ENCODE measurements at places on chromosomes 1 and 21.

GRCh38 chr1:115465802-115466363 is 127.8 kb upstream of the NGF start:
- H3K4me3 ChIP-seq, result no peak overlapping the region
- H3K27ac ChIP-seq, result no peak overlapping the region
- no peaks in the 10 kb centered on the region for H3K36me3 ChIP-seq
- H3K27me3 ChIP-seq, result no peaks in the 10 kb centered on the region
- DNase-seq, result no peak

DNA sequence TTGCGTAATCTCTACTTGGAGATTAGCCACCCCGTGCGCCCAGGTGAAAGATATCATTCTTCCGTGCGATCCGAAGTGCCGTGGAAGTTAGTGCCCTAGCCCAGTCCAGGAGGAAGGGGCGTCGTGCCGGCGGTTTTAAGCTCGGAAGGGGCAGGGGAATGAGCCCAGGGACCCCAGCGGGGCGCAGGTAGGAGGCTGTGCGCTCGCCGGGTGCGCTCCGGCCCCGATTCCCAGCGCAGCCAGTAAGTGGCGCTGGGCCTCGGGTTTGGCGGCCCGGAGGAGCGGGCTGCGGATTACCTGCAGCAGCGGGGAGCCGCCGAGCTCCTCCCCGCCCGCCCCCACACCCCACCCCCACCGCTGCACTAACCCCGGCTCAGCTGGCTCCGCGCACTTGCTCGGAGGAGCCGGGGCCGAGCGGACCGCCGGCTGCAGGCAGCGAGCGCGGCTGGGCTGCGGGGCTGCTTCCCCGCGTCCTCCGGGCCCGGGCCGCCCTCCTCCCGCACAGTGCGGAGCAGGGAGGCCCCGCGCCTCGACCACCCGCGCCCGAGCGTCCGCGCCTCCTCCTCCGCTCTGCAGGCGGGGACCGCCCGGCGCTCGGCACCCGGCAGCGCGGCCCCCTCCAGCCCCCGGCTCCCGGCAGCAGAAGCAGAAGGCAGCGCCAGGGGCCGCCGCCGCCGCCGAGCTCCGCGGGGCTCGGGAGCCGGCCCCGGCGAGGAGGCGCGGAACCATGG is at the start of gene RYR2:
RYR2 (plus strand) TSS at position 390 of the 731 bp plus-strand sequence; CDS start at position 728, 338 bp downstream.
- no peaks in the 10 kb centered on the region for H3K36me3 ChIP-seq
- no peak within 1 kb of the TSS for H3K4me3 ChIP-seq
- H3K4me1 ChIP-seq, result no peaks in the 10 kb centered on the region
- no peak for DNase-seq
- H3K27ac ChIP-seq, result no peak within 1 kb of the TSS

DNA sequence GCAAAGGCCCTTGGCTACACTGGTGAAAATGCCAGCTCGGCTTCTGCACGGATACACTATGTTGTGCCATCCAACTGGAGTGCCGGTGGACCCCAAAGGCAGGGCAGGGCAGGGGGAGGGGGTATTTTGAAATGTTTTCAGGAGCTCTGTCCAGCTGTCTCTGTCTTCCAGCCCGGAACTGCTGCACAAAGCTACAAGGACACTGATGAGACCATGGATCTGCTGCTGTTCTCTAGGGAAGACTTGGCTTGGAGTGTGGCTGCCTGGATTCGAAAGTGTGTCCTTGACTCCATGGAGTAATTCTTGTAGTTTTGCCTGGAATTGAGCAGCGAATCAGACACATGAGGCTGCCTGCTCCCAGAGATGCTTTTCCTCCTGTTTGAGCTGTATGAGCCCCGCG is 42.4 kb downstream of the TTC39A start:
- H3K4me3 ChIP-seq, result no peak overlapping the region
- no peaks in the 10 kb centered on the region for H3K4me1 ChIP-seq
- no peaks in the 10 kb centered on the region for H3K36me3 ChIP-seq
- DNase-seq, result no peak
- H3K27ac ChIP-seq, result no peak overlapping the region

GRCh38 chr1:26097696-26098095 is 13.9 kb upstream of the PDIK1L start:
- no peak for DNase-seq
- no peak overlapping the region for H3K27ac ChIP-seq
- no peaks in the 10 kb centered on the region for H3K27me3 ChIP-seq
- H3K4me3 ChIP-seq, result no peak overlapping the region
- no peaks in the 10 kb centered on the region for H3K4me1 ChIP-seq
- H3K36me3 ChIP-seq, result no peaks in the 10 kb centered on the region

- no peak overlapping the region for H3K4me3 ChIP-seq
- H3K27me3 ChIP-seq, result no peaks in the 10 kb centered on the region
- no peak overlapping the region for H3K27ac ChIP-seq
- no peaks in the 10 kb centered on the region for H3K36me3 ChIP-seq
Observed at GRCh38 chr1:15989776-15990175, 13.9 kb upstream of the ZBTB17 start.

DNA sequence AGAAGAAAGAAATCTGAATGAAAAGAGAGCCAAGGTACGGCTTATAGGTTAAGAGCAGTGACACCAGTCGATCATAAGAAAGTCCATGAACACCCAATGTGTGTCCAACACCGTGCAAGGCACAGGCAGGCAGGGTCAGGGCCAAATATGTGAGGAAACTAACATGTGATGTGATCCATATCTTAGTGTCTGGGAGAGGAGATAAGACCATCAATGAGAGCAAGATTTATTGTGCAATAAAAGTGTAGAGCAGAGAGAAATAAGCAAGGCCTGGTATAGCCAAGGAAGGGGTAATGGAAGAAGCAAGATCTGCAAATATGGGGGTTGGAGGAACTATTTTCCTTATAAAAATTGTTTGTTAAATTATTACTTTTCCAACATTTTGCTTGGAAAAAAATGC is 198.8 kb downstream of the CRB1 start:
- no peaks in the 10 kb centered on the region for H3K4me1 ChIP-seq
- no peaks in the 10 kb centered on the region for H3K36me3 ChIP-seq
- H3K4me3 ChIP-seq, result no peak overlapping the region
- no peaks in the 10 kb centered on the region for H3K27me3 ChIP-seq
- H3K27ac ChIP-seq, result no peak overlapping the region

- no peak for DNase-seq
- H3K27me3 ChIP-seq, result no peaks in the 10 kb centered on the region
- no peak overlapping the region for H3K4me3 ChIP-seq
- no peaks in the 10 kb centered on the region for H3K36me3 ChIP-seq
- H3K4me1 ChIP-seq, result peaks cover 4% of the 10 kb centered on the region
- no peak overlapping the region for H3K27ac ChIP-seq
Observed at GRCh38 chr1:89767618-89768017, 53.2 kb upstream of the LRRC8D start.

GRCh38 chr1:220791285-220791684 is 4.6 kb downstream of the MTARC1 start:
- no peaks in the 10 kb centered on the region for H3K4me1 ChIP-seq
- no peaks in the 10 kb centered on the region for H3K36me3 ChIP-seq
- peaks cover 5% of the 10 kb centered on the region for H3K27me3 ChIP-seq
- no peak overlapping the region for H3K27ac ChIP-seq
- no peak overlapping the region for H3K4me3 ChIP-seq

DNA sequence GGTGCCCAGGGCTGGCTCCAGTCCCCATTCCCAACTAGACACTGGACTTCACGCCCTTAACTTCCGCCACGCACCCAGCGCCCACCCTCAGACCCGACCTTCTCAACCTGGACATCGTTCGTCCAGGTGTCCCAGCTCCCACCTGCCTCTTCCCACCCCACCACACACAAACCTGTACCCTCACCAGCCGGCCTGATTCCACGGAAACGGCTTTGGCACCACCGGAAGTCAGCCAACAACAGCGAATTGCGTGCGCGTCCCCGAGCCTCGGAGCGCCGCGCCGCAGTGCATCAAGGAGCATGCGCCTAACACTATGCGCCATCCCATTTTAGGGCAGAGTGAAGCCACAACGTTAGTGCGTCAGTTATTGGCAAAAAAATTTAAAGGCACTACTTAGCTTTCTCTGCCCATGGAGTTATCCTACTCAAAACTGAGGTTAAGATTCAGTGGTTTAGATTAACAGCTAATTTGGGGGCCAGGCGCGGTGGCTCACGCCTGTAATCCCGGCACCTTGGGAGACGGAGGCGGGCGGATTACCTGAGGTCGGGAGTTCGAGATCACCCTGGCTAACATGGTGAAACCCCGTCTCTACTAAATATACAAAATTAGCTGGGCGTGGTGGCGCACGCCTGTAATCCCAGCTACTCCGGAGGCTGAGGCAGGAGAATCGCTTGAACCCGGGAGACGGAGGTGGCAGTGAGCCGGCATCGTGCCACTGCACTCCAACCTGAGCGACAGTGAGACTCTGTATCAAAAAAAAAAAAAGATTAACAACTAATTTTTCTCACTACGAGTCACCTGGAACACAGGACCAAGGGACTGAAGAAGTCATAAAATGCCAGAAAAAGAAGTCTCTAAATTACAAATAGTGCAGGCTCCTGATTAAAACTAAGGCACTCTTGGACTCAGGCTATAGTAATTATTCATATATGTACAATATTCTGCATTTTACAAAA is at the start of gene GON4L:
GON4L (minus strand) TSS at position 240 of the 956 bp plus-strand sequence. CDS start 3,434 bp downstream, outside the sequence.
- H3K4me3 ChIP-seq, result peak within 1 kb of the TSS; percentile 63
- peaks cover 7% of the 10 kb centered on the region for H3K4me1 ChIP-seq
- H3K27me3 ChIP-seq, result no peaks in the 10 kb centered on the region

DNA sequence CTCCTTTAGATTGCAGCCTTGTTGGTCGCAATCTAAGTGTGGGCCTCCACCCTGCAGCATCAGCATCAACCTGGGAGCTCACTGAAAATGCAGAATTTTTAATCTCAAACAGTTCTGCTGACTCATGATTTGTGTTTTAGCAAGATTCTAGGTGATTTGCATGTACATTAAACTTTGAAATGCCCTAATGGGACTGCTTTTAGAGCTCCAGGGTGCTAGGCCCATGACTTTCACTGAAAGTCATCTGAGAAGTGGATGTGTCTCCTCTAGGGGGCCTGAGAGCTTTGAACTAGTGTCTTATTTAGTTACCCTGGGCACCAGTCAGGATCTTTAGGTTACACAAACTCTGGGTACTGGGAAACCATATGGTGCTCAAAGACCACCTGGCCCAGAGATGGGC is 9.0 kb downstream of the TRIM67 start:
- H3K4me3 ChIP-seq, result no peak overlapping the region
- no peaks in the 10 kb centered on the region for H3K36me3 ChIP-seq
- DNase-seq, result no peak
- H3K27ac ChIP-seq, result no peak overlapping the region
- H3K4me1 ChIP-seq, result no peaks in the 10 kb centered on the region
- peaks cover under 1% of the 10 kb centered on the region for H3K27me3 ChIP-seq

- H3K4me3 ChIP-seq, result no peak overlapping the region
- peaks cover 8% of the 10 kb centered on the region for H3K4me1 ChIP-seq
- no peak overlapping the region for H3K27ac ChIP-seq
Observed at GRCh38 chr1:66295803-66296202, 238.2 kb upstream of the SGIP1 start.

DNA sequence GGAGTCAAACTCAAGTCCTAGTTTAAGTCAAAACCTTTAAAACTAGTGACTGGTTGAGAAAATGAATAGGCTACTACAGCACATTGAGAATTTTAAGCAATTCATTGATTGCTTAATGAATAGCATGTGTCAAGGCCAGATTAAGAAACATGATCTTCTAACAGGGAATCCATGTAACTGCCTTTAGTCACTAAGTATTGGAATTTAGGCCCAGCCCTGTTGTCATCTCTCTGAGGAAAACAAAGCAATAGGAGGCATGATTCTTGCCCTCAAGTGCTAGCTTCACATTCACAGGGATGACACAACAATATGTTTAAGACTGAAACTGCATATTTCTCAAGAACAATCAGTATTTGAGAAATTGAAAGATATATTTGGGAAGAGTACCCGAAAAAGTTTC is 70.0 kb upstream of the PTGS2 start:
- no peak for DNase-seq
- no peak overlapping the region for H3K27ac ChIP-seq
- H3K27me3 ChIP-seq, result no peaks in the 10 kb centered on the region

GRCh38 chr1:156794506-156795373 is 21.9 kb downstream of the SH2D2A start:
- no peaks in the 10 kb centered on the region for H3K4me1 ChIP-seq
- H3K36me3 ChIP-seq, result peaks cover 76% of the 10 kb centered on the region
- H3K27me3 ChIP-seq, result no peaks in the 10 kb centered on the region
- no peak for DNase-seq
- H3K27ac ChIP-seq, result no peak overlapping the region

DNA sequence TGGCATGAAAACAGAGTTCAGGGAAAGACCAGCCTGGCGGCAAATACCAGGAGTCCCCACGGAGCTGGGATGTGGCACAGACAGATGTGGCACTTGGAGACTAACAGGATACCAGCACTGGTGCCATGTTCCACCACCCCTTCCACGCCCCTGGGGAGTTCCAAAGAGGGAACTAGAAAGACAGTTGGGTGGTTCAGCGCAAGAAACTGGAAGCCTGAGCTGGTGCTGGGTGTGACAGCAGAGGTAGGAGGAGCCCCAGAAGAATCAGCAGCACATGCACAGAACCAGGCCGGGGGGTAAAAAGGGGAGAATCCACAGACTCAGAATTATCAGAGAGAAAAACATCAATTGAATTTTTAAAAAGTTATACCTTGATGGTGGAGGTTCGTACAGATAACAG is 22.4 kb downstream of the DDX20 start:
- no peaks in the 10 kb centered on the region for H3K4me1 ChIP-seq
- H3K27me3 ChIP-seq, result no peaks in the 10 kb centered on the region
- no peak overlapping the region for H3K27ac ChIP-seq
- H3K4me3 ChIP-seq, result no peak overlapping the region
- DNase-seq, result no peak
- no peaks in the 10 kb centered on the region for H3K36me3 ChIP-seq

- no peaks in the 10 kb centered on the region for H3K27me3 ChIP-seq
- H3K27ac ChIP-seq, result no peak overlapping the region
- DNase-seq, result no peak
- H3K4me3 ChIP-seq, result no peak overlapping the region
- no peaks in the 10 kb centered on the region for H3K36me3 ChIP-seq
- H3K4me1 ChIP-seq, result no peaks in the 10 kb centered on the region
Observed at GRCh38 chr1:67314696-67315095, 7.0 kb downstream of the IL12RB2 start.

- no peak for DNase-seq
- H3K27ac ChIP-seq, result no peak overlapping the region
- no peak overlapping the region for H3K4me3 ChIP-seq
- H3K4me1 ChIP-seq, result no peaks in the 10 kb centered on the region
- no peaks in the 10 kb centered on the region for H3K27me3 ChIP-seq
- no peaks in the 10 kb centered on the region for H3K36me3 ChIP-seq
Observed at GRCh38 chr1:237684236-237684635, 206.5 kb downstream of the ZP4 start.

- H3K27ac ChIP-seq, result no peak overlapping the region
- peaks cover 3% of the 10 kb centered on the region for H3K4me1 ChIP-seq
- DNase-seq, result no peak
- H3K4me3 ChIP-seq, result no peak overlapping the region
Observed at GRCh38 chr1:94020764-94021579, 100.0 kb downstream of the ABCA4 start.

DNA sequence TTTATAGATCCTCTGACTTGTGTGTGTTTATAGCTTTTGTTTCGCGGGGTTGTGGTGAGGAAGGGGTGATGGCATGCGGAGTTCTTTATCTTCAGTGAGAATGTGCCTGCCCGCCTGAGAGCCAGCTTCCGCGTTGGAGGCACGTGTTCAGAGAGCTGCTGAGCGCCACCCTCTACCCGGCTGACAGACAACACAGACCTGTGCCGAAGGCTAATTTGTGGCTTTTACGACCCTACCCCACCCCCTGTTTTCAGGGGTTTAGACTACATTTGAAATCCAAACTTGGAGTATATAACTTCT is 14.4 kb upstream of the CD101 start:
- DNase-seq, result peak; percentile 32
- H3K36me3 ChIP-seq, result no peaks in the 10 kb centered on the region
- peak overlapping the region; percentile 42 for H3K4me3 ChIP-seq

- H3K36me3 ChIP-seq, result no peaks in the 10 kb centered on the region
- H3K27ac ChIP-seq, result no peak overlapping the region
- H3K27me3 ChIP-seq, result no peaks in the 10 kb centered on the region
- no peak overlapping the region for H3K4me3 ChIP-seq
Observed at GRCh38 chr1:218558271-218558810, 213.2 kb downstream of the TGFB2 start.
